ENCODE measurements at places on chromosomes 1 and 21.

GRCh38 chr1:215393476-215393875, 173.6 kb upstream of the KCTD3 start:
- DNase-seq = no peak

GRCh38 chr1:66276218-66276617, 257.7 kb upstream of the SGIP1 start:
- no peak for DNase-seq

DNA sequence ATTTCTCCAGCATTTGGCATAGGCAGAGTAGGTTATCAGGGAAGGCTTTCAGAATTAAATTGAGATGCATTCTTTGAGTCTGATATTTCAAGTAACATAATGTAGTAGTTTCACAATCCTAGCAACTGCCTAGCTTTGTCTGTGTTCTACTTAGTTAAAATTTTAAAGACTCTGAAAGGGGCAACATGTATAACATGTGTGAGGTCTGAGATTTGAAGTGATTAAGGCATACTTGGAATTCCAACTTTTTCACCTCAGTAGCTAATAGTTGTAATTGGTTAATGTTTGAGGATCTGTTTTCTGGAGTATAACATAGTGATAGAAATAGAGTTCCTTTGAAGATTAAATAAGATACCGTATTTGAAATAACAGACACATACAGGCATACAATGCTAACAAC, 335.2 kb upstream of the BEND5 start:
- no peak for DNase-seq

DNA sequence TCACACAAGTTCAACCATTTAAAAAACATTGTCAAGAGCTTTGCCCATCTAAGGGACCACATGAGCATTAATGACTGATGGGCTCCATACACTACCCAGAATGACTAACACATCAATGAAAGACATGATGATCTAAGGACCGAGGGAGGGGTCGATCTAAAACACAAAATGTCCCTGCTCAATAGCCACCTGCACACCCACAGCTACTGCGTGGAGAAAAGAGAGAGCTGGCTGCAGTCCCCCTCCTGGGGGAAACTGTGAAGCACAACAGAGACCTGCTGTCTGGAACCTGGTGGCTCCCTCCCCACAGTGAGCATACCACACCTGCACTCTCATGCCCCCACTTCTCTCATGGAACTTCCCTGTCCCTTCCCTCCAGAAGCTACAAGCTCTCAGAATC, 130.1 kb upstream of the ERG start:
- DNase-seq = no peak

- no peak for DNase-seq
These were observed 251.7 kb upstream of the BEND5 start for GRCh38 chr1:49028396-49028795.

DNA sequence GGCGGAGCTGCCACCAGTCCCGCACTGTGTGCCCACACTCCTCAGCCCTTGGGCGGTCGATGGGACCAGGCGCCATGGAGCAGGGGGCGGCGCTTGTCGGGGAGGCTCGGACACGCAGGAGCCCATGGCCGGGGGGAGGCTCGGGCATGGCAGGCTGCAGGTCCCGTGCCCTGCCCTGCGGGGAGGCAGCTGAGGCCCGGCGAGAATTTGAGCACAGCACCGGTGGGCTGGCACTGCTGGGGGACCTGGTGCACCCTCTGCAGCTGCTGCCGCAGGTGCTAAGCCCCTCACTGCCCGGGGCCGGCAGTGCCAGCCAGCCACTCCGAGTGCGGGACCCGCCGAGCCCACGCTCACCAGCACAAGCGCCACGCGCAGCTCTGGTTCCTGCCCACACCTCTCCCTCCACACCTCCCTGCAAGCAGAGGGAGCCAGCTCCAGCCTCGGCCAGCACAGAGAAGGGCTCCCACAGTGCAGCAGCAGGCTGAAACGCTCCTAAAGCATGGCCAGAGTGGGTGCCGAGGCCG, 267.7 kb downstream of the RYR2 start:
- DNase-seq = no peak

DNA sequence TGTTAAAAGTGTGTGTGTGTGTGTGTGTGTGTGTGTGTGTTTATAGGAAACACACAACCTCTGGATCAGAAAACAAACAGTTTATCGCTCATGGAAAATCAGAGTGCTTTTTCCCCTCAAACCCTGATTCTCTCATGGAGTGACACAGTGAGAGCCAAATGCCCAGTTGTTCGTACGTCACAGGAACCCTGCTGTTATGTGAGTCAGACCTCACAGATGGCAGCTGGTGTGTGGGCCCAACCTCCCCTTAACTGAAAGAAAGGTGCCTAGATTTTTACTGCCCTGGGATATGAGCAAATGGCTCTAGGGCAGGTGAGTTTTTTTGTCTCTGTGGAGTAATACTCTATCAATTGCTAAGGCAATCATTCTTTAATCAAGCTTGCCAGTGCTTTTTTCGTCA, 1788.1 kb downstream of the BRINP3 start:
- DNase-seq = no peak

GRCh38 chr1:62274496-62275485, 44.4 kb downstream of the KANK4 start:
- DNase-seq = no peak

DNA sequence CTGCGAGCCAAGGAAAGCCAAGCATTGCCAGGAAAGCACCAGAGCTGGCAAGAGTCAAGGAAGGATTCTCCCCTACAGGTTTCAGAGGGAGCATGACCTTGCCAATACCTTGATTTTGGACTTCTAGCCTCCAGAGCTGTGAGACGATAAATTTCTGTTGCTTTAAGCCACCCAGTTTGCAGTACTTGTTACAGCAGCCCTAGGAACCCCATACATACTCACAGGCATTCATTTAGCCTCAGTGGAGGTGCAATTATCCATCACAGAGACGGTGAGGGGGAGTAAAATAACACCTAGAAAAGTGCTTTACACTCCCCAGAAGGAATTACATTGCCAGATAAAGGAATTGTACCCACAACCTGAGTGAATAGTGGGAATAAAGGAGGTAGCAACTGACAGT, 167.4 kb upstream of the NFIA start:
- DNase-seq = no peak

All from COR-L47 (cell line).